Adipocyte (in vitro differentiated cells): ENCODE measurements at places on chromosomes 11 and 22.

DNA sequence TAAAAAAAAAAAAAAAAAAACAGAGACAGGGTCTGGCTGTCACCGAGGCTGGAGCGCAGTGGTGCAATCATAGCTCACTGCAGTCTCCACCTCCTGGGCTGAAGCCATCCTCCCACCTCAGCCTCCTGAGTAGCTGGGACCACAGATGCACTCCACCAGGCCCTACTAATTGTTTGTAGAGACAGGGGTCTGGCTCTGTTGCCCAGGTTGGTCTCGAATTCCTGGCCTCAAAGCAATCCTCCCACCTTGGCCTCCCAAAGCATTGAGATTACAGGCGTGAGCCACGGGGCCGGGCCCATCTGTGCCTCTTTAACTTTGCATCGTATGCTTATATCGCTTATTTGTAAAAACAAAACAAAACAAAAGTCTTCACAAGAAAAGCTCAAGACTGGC, 3.1 kb downstream of the CPT1A start:
- DNase-seq: peak; percentile 34

GRCh38 chr11:134025082-134025429, 43.8 kb upstream of the JAM3 start:
- no peak for DNase-seq

- DNase-seq: no peak
These were observed 50.6 kb downstream of the NECTIN1 start for GRCh38 chr11:119678351-119678750.

DNA sequence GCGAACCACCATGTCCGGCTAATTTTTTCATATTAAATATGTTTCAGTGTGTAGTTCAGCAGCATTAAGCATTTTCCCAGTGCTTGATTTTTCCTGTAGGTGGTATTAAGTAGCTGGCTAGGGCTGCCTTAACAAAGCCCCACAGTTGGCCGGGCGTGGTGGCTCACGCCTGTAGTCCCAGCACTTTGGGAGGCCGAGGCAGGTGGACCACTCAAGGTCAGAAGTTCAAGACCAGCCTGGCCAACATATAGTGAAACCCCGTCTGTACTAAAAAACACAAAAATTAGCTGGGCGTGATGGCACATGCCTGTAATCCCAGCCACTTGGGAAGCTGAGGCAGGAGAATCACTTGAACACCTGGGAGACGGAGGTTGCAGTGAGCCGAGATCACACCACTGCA, 33.5 kb upstream of the TOLLIP start:
- DNase-seq: no peak

- no peak for DNase-seq
These were observed 19.7 kb downstream of the MYO7A start for GRCh38 chr11:77147668-77148321.

- peak; percentile 46 for DNase-seq
These were observed 3.3 kb downstream of the ARL14EP start for GRCh38 chr11:30326114-30326778.

DNA sequence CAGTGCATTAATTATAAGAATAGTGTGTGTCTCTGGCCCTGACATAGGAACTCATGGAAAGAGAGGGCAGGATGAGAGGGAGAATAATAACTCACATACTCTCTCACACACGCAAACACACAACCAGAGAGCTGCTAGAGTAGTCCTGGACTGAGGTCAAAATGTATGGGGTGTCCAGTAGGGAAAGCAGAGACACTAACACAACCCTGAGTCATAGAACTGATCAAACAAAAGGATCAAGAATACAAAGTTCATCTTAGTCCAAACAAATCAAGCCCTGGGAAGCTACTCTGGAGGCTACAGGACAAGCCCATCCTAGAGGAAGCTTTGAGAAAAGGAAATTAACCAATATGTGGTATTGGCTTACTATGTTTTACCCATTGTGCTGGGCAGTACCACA, 178.5 kb upstream of the GUCY1A2 start:
- DNase-seq: no peak

DNA sequence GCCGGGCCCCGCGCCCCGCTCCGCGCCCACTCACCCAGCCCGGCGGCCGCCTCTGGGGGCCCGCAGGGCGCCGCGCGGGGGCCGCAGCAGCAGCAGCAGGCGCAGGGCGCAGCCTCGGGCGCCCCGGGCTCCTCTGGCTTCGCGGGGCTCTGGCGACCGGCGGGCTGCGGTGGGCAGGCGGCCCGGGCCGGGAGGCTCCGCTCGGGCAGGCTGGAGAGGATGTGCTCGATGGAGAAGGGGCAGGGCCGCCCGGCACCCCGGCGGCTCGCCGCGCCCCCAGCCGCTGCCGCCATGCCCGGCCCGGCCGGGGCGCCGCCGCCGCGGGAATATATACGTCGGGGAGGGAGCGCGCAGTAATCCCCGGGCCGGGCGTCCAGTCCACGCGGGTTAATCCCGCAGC, at the start of gene GSC2:
Gene GSC2 (minus strand): TSS at position 302 of the 400 bp plus-strand sequence. CDS start 9 bp downstream, at position 293.
- DNase-seq: no peak

- DNase-seq: peak; percentile 69
These were observed 26.4 kb downstream of the KCTD17 start for GRCh38 chr22:37077802-37078448.

GRCh38 chr22:24996420-24996952, 44.0 kb downstream of the KIAA1671 start:
- DNase-seq: no peak

- DNase-seq: no peak
These were observed 41.8 kb downstream of the OSBPL5 start for GRCh38 chr11:3123305-3123704.
